HuH-7.5 (cell line): ENCODE measurements at places on chromosomes 1 and 21.

DNA sequence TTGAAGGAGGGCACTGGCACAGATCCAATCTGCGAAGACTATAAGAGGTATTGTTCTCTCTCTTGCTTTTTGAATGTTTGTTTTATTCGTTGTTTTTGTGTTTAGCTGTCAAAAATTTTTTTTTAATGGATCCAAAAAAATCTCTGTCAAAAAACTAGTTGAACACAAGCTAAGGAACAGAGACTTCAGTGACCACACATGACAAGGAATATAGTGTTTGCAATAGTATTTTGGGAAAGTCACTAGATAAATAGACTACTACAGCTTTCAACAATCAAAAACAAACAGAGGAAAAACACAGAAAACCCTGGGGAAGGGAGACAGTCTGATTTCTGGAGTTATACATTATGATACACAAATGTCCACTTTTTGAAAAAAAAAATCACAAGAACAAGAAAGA lies 36.9 kb upstream of the COA6 start:
- no peak for DNase-seq

- DNase-seq: no peak
These were observed 39.8 kb upstream of the LRP8 start for GRCh38 chr1:53367503-53368313.

- DNase-seq: no peak
These were observed 113.1 kb upstream of the RGS18 start for GRCh38 chr1:192045131-192045530.

GRCh38 chr21:24658026-24658425 lies 949.3 kb downstream of the MRPL39 start:
- DNase-seq: no peak

DNA sequence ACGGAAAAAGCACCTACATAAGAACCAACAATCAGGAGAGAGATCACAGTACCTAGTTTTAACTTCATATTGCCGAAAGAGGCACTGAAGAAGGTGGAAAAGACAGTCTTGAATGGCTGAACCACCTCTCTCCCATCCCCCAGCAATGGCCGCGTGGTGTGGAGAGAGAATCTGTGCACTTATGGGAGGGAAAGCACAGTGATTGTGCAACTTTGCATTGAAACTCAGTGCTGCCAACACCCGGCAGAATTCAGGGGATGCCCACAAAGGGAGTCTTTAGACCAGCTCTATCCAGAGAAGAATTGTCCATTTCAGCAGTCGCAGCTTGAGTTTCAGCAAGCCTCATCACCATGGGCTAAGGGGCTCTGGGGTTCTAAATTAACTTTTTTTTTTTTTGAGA lies 186.3 kb upstream of the USP25 start:
- DNase-seq: no peak

GRCh38 chr1:57770772-57771171 lies 346.9 kb upstream of the DAB1 start:
- DNase-seq: no peak

DNA sequence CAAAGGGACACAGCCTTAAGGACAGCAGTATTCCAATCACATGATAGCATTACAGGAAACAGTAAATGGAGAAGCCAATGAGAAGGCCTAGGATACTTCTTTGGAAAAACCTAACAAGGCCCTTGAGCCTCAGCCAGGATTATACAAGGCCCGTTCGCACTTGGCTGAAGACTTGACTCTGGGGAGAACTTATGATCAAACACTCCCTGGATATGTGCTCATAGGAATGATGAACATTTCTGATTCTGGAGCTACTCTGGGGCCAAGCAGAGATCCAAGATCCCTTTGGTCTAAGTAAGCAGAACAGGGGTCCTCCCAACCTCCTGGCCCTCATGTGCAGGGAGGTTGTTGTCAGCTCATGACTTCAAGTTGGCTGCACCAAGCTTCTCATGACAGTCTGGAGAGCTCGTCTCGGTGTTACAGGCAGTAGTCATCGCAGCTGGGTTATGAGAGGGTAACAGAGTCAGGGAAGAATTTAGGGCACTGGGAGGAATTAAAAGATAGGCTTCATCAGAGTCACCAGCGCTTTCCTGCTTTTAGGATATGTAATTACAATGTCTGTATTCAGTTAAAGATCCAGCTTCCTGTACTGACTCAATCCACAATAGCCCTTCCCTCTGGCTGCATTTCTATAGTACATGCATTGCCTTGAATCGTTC lies 92.5 kb upstream of the IRF2BP2 start:
- DNase-seq: no peak

DNA sequence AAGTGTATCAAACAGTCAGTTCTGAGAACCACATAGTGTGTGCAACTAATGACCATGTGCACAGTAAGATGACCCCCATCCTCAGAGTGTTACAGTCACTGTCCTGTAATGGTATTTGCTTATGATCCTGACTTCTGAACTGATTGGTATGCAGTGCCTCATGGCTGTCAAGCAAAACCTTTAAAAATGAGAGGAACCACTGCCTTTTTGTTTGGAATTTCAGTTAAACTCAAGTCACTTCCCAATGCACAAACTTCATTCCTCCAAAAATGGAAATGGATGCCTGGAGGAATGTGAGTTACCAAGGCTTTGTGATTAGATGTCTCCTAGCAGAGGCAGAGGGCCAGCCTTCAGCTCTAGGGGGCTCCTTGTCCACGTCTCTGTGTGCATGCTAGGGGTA lies 10.5 kb downstream of the C1orf198 start:
- no peak for DNase-seq

- DNase-seq: no peak
These were observed 21.9 kb upstream of the MORC3 start for GRCh38 chr21:36297938-36298572.

DNA sequence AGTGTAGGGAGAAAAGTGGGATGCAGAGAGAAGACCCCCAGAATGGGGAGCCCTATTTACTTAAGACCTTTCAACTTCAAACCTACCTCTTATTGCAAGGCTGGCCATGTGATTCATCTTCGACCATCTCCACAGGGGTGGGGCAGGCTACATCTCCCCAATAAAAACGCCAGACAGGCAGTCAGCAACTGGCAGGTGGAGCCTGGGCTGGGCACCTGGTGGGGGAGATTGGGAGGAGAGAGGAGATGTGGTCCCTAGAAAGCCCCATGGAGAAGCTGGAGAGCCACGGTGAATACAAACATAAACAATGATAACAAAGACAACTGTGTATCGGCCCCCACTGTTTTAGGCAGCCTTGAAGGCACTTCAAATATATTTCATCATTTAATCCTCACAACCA lies 336.7 kb upstream of the PROX1 start:
- no peak for DNase-seq

DNA sequence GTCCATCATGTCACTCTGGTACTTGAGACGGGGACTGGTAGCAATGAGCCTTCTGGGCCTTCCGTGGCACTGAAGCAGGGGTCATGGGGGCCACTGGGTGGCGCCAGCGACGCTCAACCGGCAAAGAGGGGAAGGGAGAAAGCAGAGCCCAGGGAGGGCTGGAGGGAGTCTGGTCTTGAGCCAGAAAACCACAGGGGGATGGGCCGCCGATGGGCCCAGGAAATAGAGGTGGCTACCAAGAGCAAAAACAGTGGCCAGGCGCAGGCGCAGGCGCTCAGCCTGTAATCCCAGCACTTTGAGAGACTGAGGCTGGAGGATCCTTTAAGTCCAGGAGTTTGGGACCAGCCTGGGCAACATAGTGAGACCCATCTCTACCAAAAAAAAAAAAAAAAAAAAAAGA lies 21.8 kb downstream of the EXOC8 start:
- peak; percentile 40 for DNase-seq

DNA sequence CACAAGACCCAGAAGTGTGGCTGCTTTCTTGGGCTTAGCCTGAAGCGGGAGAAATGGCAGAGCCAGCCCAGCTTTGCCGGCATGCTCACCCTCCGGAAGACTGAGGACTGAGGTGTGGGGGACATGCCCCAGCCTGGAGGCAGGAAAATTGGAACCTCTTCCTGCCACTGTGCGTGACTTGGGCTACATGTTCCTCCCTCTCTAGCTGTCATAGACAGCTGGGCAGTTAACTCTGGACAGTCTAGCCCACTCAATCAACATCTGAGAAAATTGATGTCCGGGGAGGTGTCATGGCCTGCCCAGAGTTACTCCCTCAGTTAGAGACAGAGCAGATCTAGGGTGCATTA lies 59.7 kb downstream of the UBE2T start:
- no peak for DNase-seq

GRCh38 chr1:198220428-198220827 lies 63.6 kb downstream of the NEK7 start:
- no peak for DNase-seq

GRCh38 chr1:205813755-205814058 lies 709 bp upstream of the SLC41A1 start:
- DNase-seq: no peak

- no peak for DNase-seq
These were observed 1.2 kb downstream of the CEP170 start for GRCh38 chr1:243253926-243254232.

DNA sequence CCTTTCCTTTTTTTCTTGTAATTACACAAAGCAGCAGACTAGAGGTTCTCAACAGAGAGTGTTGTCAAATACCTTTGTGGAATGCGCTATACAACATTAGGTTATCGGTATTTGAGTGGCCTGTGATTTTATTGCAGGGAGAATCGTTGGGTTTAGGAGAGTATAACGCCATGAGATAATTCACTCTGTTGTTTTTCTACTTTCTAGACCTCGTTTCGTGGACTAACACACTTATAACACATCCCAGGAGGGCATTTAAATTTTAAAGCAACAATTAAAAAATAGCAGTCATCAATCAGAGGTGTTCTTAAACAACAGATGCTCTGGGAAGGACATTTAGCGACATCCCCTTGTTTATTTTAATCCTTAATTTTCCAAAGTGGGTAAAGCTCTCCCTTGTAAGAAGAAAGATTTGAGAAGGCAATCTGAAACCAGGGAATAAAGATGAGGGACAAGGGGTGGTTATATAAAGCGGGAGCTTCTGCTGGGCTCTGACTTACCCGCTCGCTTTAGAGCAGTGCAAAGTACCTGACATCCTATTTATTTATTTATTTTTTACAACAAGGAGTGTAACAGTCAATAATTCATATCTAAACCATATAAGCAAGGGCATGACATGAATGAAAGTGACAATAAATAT lies 4.9 kb downstream of the PBX1 start:
- no peak for DNase-seq

- DNase-seq: no peak
These were observed 54.0 kb downstream of the RUNX3 start for GRCh38 chr1:24875991-24876506.

- peak; percentile 76 for DNase-seq
These were observed 8.0 kb upstream of the PLCH2 start for GRCh38 chr1:2468041-2468472.

DNA sequence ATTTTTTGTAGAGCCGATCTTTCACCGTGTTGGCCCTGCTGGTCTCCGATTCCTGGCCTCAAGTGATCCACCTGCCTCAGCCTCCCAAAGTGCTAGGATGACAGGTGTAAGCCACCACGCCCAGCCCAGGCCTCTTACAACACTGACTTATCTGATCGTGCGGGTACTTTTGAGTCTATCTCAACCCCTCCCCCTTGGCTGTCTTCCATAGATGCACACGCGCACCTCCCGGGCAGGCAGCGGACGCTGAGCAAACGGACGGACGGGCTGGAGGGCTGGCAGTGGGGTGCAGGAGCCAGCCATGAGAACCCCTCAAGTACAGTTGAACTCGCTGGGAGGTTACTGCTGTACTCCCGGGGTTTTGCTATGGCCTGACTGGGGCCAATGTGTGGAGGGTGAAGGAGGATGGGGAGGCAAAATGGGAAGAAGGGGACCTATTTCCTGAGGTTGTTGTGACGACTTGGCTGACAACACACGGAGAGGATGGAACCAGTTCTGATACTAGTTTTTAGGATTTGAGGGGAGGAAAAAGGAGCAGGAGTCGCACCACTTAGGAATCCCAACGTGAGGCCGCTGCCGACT lies 959 bp downstream of the CD58 start:
- peak; percentile 38 for DNase-seq

DNA sequence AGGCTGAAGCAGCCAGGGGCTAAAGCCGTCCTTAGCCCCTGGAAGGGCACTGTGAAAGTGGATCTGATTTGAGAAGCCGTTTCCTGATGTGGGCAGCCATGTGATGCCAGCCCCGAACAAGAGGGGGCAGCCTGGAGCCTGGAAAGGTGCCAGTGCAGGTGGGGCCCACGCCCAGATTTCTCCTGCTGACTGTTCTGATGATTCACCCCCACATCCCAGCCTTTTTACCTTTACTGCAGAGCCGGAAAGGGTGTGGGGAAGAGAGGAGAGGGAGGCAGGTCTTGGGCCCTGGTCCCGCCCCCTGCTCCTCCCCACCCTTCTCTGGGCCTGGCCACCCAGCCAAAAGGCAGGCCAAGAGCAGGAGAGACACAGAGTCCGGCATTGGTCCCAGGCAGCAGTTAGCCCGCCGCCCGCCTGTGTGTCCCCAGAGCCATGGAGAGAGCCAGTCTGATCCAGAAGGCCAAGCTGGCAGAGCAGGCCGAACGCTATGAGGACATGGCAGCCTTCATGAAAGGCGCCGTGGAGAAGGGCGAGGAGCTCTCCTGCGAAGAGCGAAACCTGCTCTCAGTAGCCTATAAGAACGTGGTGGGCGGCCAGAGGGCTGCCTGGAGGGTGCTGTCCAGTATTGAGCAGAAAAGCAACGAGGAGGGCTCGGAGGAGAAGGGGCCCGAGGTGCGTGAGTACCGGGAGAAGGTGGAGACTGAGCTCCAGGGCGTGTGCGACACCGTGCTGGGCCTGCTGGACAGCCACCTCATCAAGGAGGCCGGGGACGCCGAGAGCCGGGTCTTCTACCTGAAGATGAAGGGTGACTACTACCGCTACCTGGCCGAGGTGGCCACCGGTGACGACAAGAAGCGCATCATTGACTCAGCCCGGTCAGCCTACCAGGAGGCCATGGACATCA lies at the start of gene SFN:
TSS of gene SFN (plus strand) at position 369 of the 904 bp plus-strand sequence. CDS start at position 433, 64 bp downstream.
- DNase-seq: peak; percentile 60

DNA sequence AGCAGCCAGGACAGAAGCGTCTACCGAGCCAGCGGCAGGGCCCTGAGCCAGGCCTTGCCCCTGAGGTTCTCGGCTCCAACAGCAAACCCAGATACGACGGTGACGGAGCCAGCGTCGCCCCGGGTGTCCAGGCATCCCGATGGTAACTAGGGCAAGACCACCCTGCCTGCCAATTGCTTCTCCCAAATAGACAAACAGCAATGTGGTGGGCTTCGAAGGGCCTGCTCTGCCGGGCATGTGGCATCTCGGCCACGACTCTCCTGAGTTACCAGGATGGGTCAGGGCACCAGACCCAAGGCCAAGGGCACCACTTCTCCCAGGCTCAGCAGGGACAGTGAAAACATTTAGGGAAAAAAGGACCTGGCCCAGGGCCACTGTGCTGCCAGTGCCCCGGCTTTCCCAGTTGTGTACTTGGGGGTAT lies 3.2 kb upstream of the ACTRT2 start:
- no peak for DNase-seq

DNA sequence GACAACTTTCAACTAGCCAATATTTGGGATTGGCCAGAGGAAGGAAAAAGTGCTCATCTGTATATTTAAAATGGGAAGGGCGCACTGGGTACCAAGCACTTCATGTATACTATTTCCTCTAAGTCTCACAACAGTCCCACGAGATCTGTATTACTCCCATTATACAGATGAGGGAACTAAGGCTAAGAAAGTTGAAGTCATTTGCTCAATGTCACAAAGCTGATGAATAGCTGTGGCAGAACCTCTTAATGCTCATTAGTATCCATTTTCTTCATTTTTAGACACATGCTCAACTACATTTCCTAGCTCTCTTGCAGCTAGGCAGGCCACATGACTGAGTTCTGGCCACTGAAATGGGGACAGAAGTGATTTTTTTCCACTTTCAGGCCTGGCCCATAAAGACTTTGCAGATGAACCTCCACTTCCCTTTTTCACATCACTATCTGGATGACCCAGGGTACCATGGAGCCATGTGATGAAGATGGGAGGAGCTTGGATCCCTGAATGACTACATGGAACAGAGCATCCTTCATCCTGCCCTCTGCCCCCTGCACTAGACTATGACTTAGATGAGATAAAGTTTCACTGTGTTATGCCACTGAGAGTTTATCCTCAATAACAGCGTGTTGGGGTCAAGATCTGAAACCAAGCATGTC lies 31.8 kb downstream of the ATF3 start:
- no peak for DNase-seq
